ENCODE measurements at places on chromosomes 4 and X.

DNA sequence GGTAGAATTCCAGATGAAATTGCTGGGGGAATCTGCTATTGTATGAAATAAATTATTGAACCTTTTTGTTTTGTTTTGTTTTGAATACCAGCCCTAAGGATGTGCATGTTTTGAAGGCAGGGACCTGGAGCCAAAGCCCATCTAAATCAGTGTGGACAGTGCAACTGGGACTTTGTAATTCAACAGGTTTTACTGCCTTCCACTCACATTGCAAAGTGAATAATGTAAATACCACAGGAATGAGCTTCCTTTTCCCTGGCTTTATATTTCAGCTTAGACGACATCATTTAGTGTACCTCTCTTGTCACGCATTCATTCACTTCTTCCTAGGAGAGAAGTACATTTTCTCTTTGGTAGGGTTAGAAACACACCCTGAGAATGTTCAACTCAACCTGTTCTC is 795.0 kb downstream of the CENPC start:
- no peaks in the 10 kb centered on the region for H3K27me3 ChIP-seq
- H3K36me3 ChIP-seq, result no peaks in the 10 kb centered on the region
- H3K4me1 ChIP-seq, result no peaks in the 10 kb centered on the region

DNA sequence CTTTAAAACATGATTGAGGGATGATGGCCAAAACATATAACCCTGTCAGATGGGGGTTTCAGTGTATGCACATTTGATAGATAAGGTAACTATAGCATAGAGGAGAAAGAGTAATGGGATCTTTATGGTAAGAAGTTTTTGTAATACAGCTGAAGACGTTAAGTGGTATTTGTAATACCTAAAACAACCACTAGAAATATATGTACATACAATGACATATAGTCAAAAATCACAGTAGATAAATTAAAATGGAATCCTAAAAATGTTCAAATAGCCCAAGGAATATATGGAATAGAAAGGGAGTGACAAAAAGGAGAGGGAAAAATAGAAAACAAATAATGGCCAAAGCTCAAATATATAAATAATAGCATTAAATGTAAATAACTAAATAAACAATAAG is 371.3 kb upstream of the FSTL5 start:
- H3K27ac ChIP-seq, result no peak overlapping the region
- no peaks in the 10 kb centered on the region for H3K36me3 ChIP-seq
- H3K27me3 ChIP-seq, result no peaks in the 10 kb centered on the region
- no peak overlapping the region for H3K4me3 ChIP-seq

GRCh38 chr4:59608466-59608865 is 1591.7 kb upstream of the ADGRL3 start:
- H3K36me3 ChIP-seq, result no peaks in the 10 kb centered on the region
- DNase-seq, result no peak
- no peaks in the 10 kb centered on the region for H3K27me3 ChIP-seq
- no peak overlapping the region for H3K27ac ChIP-seq
- no peak overlapping the region for H3K4me3 ChIP-seq

DNA sequence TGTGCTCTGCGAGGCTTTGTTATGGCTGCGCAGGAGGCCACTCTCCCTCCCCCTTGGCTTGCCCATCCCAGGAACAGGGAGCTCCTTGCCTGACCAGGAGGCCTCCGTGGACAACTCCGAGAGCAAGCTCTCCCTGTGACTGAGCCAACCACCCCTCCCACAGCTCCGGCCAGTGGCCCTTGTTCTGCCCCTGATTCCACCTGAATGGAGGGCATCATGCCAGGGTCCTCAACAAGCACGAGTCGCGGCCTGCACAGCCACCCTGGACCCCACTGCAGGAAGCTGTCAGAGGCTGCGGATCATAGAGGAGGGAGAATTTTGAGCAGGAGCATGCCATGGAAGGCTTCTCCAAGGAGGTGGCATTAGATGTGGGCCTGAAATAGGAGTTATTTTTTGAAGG is 44.8 kb upstream of the GRPEL1 start:
- no peak overlapping the region for H3K27ac ChIP-seq
- no peak for DNase-seq
- no peaks in the 10 kb centered on the region for H3K36me3 ChIP-seq
- H3K4me1 ChIP-seq, result no peaks in the 10 kb centered on the region
- no peaks in the 10 kb centered on the region for H3K27me3 ChIP-seq

DNA sequence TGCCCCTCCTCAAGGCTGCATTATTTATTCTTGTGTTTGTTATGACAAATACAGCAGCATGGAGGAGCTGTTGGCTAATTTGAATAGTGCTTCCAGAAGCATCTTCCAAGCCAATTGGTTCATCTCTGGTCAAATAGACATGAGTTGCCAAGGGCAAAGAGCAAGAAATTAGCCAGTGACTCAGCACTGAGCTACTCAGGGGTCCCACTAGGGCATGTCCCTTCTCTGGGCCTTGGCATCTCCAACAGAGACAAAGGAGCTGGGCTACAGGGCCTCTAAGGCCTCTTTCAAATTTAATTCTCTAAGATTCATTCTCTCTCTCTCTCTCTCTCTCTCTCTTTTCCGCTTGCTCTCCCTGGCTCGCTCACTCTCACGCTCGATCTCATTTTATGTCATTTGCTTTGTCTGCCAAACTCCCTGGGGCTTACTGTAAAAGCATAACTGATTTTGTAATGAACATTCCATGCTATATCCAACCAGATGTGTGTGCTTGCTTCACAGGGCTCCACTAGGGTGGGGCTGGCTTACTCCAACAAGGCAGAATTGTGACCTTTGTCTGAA is 86.7 kb upstream of the MAGEA4 start:
- H3K36me3 ChIP-seq, result no peaks in the 10 kb centered on the region
- no peaks in the 10 kb centered on the region for H3K27me3 ChIP-seq
- H3K4me3 ChIP-seq, result no peak overlapping the region
- peak; percentile 3 for DNase-seq
- no peaks in the 10 kb centered on the region for H3K4me1 ChIP-seq

- no peak overlapping the region for H3K27ac ChIP-seq
- no peak overlapping the region for H3K4me3 ChIP-seq
- H3K27me3 ChIP-seq, result no peaks in the 10 kb centered on the region
- DNase-seq, result no peak
- H3K4me1 ChIP-seq, result peaks cover 14% of the 10 kb centered on the region
These were observed 181.3 kb downstream of the SOWAHB start for GRCh38 chr4:76716658-76717057.

DNA sequence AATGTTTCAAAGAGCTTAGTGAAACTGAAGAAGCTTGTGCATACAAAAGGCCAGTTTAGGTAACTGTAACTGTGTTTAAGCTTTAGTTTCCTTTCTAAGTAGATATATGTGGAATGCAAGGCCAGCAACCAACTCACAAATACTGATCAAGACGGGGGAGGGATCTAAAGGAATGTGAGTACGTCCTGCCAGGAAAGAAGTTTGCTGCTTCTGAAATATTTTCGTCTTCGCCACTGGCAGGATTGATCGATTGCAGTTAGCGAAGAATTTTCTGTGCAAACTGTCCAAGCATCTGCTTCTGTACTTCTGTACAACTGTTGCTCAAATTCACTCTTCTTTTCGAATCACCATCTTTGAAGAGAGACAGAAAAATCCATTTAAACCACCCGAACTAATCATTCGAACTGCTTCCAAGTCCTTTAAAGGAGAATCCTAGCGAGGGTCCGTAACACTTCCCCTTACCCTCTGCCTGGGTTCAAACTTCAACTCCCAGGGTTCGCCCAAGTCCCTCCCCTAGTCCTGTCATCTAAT is 373 bp upstream of the INTS6L start:
- no peak for DNase-seq
- H3K36me3 ChIP-seq, result no peaks in the 10 kb centered on the region
- peak overlapping the region; percentile 84 for H3K27ac ChIP-seq
- H3K4me3 ChIP-seq, result no peak overlapping the region
- H3K27me3 ChIP-seq, result no peaks in the 10 kb centered on the region

GRCh38 chrX:38856670-38857265 is 55.5 kb downstream of the MID1IP1 start:
- no peak for DNase-seq
- H3K36me3 ChIP-seq, result no peaks in the 10 kb centered on the region
- H3K27ac ChIP-seq, result no peak overlapping the region
- no peaks in the 10 kb centered on the region for H3K27me3 ChIP-seq
- H3K4me3 ChIP-seq, result no peak overlapping the region
- H3K4me1 ChIP-seq, result no peaks in the 10 kb centered on the region

- H3K27me3 ChIP-seq, result no peaks in the 10 kb centered on the region
- no peaks in the 10 kb centered on the region for H3K4me1 ChIP-seq
- H3K36me3 ChIP-seq, result no peaks in the 10 kb centered on the region
- H3K4me3 ChIP-seq, result no peak overlapping the region
- H3K27ac ChIP-seq, result no peak overlapping the region
- no peak for DNase-seq
These were observed 52.8 kb upstream of the PSAPL1 start for GRCh38 chr4:7487502-7487901.

DNA sequence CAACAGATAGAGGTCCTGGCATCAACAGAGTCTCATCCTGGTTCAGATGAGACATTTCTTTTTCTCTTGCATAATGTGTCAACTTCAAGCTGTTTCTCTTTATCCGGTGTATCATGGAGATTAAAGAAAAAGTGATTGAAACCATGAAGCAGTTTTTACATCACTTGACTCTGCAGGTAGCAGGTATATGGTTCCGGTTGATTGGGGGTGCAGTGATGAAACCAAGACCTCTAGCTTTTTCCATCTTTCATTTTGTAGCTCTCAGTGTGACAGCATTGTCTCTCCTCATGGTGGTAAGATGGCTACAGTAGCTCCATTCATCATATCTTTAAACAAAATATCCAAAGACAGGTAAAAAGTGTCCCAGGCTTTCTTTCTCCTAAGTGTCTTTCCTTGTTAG is 2.4 kb upstream of the HOPX start:
- DNase-seq, result no peak
- no peaks in the 10 kb centered on the region for H3K36me3 ChIP-seq
- no peaks in the 10 kb centered on the region for H3K27me3 ChIP-seq
- no peak overlapping the region for H3K4me3 ChIP-seq

- H3K27me3 ChIP-seq, result no peaks in the 10 kb centered on the region
- H3K4me3 ChIP-seq, result no peak overlapping the region
- peak overlapping the region; percentile 41 for H3K27ac ChIP-seq
- peaks cover 55% of the 10 kb centered on the region for H3K4me1 ChIP-seq
These were observed 19.4 kb downstream of the TMSB4X start for GRCh38 chrX:12994321-12994720.

DNA sequence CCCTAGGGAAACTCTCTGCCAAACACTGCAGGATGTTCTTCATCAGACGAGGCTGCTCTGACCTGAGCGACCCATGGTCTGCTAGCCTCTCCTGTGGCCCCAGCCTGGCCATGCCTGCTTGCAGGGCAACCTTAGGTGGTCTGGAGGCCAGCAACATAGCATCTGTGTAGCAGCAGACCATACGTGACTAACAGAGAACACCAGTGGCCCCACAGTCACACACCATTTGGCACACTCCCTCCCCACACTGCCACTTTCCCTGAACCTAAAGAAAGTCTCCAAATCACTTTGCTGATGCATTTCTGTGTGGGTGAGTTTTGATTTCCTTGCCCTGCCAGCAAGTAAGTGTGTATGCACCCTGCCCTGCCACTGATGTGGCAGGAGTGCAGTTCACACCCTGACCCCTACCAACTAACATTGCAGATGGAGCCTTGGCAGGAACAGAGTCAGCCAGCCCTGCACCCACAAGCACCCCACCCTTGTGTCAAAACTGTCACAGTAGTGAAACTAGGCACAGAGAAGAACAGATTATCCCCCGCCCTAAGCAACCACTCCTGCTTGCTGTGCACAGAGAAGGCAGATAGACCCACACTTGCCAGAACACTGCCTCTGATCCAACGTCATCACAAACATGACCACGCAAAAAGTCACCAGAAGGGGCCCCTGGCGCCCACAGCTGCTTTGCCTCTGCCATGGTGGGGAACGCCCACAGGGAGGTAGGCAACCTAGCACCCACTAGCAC is 249.1 kb downstream of the SPIN4 start:
- H3K4me1 ChIP-seq, result no peaks in the 10 kb centered on the region
- H3K4me3 ChIP-seq, result no peak overlapping the region
- no peak for DNase-seq
- H3K36me3 ChIP-seq, result no peaks in the 10 kb centered on the region
- H3K27ac ChIP-seq, result no peak overlapping the region
- no peaks in the 10 kb centered on the region for H3K27me3 ChIP-seq

DNA sequence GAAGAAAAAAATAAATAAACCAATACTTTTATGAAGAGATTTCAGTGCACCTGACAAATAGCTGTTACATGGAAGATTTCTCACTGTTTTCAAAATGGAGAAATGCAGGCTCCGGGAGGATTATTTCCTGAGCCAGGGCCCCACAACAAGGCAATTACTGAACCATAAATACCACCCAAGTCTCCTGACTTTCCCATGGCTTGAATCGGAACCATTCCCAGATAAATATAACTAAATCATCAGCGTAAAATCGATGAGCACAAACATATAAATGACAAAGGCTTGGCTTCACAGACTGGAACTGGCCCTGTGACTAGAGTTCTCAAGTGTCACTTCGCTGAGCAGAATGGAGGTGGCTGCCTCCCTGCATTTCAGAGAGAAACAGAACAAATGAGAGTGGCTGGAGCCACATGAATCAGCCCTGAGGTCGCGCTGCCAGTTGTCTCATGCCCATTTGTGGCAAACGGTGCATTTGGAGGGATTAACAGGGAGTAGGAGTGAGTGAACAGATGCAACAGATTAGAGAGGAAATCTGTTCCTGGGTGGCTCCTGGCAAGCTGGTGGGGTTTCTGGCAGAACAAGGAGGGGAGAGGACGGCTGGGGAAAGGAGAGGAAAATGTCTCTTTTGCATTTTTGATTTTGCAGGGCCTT is 57.3 kb upstream of the STIM2 start:
- no peak overlapping the region for H3K4me3 ChIP-seq

- no peak overlapping the region for H3K4me3 ChIP-seq
- H3K27ac ChIP-seq, result no peak overlapping the region
- H3K36me3 ChIP-seq, result no peaks in the 10 kb centered on the region
- H3K4me1 ChIP-seq, result peaks cover 6% of the 10 kb centered on the region
- DNase-seq, result no peak
- no peaks in the 10 kb centered on the region for H3K27me3 ChIP-seq
These were observed 4.9 kb downstream of the PORCN start for GRCh38 chrX:48513670-48514069.

- no peaks in the 10 kb centered on the region for H3K27me3 ChIP-seq
- peaks cover 24% of the 10 kb centered on the region for H3K4me1 ChIP-seq
- peak; percentile 84 for DNase-seq
- H3K36me3 ChIP-seq, result no peaks in the 10 kb centered on the region
These were observed 82.5 kb downstream of the GPAT3 start for GRCh38 chr4:83618431-83618830.

DNA sequence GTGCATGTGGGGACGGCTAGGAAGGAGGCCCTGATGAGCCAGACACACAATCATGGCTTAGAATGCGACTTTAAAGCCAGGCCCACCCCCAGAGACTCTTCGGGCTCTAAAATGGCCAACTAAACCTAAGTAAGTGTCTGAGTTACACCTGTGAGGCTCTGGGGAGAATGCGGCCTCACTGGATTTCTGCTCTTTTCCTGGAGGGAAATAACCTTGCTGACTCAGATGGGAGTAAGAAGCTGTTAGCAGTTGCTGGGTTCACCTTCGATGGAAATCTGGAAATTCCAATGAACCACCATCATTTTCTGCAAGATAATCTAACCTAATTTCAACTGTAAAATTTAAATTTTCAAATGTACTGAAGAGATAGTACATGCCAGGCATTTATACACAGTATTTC is 97.6 kb upstream of the MAML3 start:
- peaks cover 26% of the 10 kb centered on the region for H3K4me1 ChIP-seq
- H3K4me3 ChIP-seq, result no peak overlapping the region
- H3K27me3 ChIP-seq, result no peaks in the 10 kb centered on the region
- peak overlapping the region; percentile 85 for H3K27ac ChIP-seq
- no peaks in the 10 kb centered on the region for H3K36me3 ChIP-seq

- H3K27ac ChIP-seq, result no peak overlapping the region
- H3K4me1 ChIP-seq, result no peaks in the 10 kb centered on the region
- H3K4me3 ChIP-seq, result no peak overlapping the region
- H3K27me3 ChIP-seq, result no peaks in the 10 kb centered on the region
These were observed 305.5 kb downstream of the FAT4 start for GRCh38 chr4:125620066-125620860.

Measured in body of pancreas (tissue), 4 donors.